Smooth muscle cell of bladder (primary cell): ENCODE measurements at places on chromosomes 7 and 10. TPM values are rescaled to one million over a fixed set of nuclear protein-coding genes. Genes with fewer than 3 reads are reported as not detected.

SRRM3 gene
- total RNA-seq, result 1.1 and 2.0 TPM in 2 replicates

PNLIPRP1 gene
- total RNA-seq, result not detected in 2 replicates

ADARB2 gene
- total RNA-seq, result not detected in 2 replicates

FAM25C gene
- total RNA-seq, result not detected in 2 replicates

HSPA12A gene
- 11.7 and 12.1 TPM in 2 replicates for total RNA-seq

AKR1D1 gene
- not detected in 2 replicates for total RNA-seq

CCDC146 gene
- 1.6 and 3.1 TPM in 2 replicates for total RNA-seq

DEPP1 gene
- 9.4 and 22.6 TPM in 2 replicates for total RNA-seq
